Stimulated activated CD8-positive, alpha-beta memory T cell treated with anti-CD3 and anti-CD28 coated beads, Interleukin-7, amount 100 ng/mL, for 24 hours (primary cell): ENCODE measurements at places on chromosomes 11 and 22.
A peak's percentile ranks its signal among the peaks of the same experiment; 100 is the strongest.

GRCh38 chr11:70288721-70289120 is 18.2 kb downstream of the PPFIA1 start:
- no peak for DNase-seq

DNA sequence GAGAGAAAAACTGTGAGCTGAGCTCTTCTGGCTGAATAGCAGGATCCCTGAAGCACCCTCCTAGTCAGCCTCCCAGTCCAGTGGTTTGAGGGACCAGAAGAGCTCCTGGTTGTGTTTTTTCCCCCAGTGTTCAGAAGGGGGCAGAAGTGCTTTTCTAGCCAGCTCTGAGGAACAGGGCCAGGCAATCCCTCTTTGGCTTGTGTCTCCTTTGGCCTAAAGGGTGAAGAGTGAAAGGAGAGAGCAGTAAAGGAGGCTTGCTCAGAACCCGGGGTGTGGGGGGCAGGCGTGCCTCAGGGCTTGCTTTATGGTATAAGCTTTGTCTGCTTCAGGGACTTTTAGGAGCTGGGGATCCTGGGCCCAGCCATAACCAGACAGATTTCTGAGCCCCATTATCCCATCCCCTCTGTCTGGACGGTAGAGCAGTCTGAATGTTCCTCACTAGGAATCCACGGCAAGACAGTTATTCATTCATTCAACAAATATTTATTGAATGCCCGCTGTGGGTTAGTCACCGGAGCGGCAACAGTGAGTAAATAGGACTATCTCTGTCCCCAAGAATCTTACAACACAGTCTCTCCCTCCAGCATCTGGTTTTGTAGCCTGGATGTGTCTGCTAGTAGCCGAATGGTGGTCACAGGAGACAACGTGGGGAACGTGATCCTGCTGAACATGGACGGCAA is 14.5 kb downstream of the ACP2 start:
- DNase-seq: no peak

GRCh38 chr22:43313244-43313889 is 29.8 kb downstream of the SCUBE1 start:
- DNase-seq: no peak

- DNase-seq: no peak
Observed at GRCh38 chr11:113296447-113297205, 17.8 kb upstream of the TTC12 start.

DNA sequence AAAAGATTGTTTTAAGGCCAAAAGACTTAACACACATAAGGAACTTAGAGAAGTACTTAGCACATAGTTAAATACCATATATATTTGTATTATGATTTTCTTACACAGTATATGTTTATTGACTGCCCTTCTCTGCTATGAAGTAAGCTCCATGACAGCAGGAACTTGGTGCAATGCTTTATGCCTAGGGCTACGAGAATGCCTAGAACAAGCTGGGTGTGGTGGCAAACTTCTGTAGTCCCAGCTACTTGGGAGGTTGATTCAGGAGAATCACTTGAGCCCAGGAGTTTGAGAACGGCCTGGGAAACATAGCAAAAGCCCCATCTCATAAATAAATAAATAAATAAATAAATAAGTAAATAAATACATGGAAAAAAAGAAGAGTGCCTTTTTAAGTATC is 1.9 kb downstream of the SLC5A12 start:
- no peak for DNase-seq

DNA sequence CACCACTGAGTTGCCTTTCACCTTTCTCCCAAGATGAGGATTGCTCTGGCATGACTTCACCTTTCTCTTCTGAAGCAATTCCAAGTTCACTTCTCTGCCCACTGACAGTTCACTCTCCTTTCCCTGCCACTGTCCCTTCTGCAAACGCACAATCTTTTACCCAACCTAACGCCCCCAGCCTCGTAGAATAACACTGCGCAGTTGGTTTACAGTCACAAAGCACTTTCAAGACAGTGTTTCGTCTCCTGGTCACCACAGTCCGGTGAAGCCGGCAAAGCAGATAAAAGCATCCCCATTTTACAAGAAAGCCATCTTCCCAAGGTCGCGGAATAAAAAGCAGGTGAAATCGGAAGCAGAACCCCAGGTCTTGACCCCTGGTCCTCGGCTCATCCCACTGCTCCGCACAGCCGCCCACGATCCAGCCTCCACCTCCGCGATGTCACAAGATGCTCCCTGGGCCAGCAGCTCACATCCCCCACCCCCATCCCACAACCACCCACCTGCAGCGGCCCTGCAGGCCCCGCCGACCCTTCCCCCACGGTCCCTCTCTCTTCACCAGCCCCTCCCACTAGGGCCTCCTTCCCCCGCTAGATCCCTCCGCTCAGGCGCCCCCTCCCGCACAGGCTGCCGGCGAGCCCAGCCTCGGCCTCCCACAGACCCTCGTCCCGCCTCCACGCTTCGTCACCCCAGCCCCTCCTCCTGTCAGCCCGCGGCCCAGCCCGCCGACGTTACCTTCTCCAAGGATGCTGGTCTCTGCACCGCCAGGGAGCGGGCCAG is 585 bp downstream of the PI4KA start:
- peak; percentile 69 for DNase-seq

GRCh38 chr11:86056351-86056854 is 12.5 kb downstream of the PICALM start:
- no peak for DNase-seq

GRCh38 chr22:43566561-43567332 is 154.9 kb downstream of the MPPED1 start:
- DNase-seq: no peak

DNA sequence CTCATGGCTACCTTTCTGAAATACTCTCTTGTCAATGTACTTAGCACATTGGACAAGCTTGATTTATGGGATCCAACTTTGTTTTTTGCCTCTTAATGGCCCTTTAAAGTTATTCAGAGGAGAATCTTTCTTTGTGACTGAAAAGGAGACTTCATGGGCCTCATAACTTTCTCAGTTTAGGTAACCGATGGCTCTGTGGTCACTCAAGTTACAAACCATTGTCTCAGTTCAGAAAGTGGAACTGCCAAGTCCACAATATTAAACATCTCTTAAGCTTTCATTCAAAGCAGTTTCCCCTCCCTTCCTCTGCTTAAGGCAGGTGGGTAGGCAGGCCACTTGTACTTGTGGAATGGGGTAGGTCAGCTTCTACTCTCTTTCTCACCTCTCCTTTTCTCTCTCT is 12.3 kb upstream of the ARL14EP start:
- no peak for DNase-seq

GRCh38 chr11:62705880-62706849 is 1.1 kb downstream of the BSCL2 start:
- peak; percentile 89 for DNase-seq

- DNase-seq: no peak
Observed at GRCh38 chr11:15929371-15929901, 426.9 kb downstream of the SOX6 start.

GRCh38 chr22:36660510-36660840 is 43.1 kb downstream of the CACNG2 start:
- no peak for DNase-seq
